ENCODE measurements at places on chromosomes 12 and 14. TPM values are rescaled to one million over a fixed set of nuclear protein-coding genes. Genes with fewer than 3 reads are reported as not detected.

The PMCH gene
- not detected for total RNA-seq

The PLA2G1B gene
- total RNA-seq = not detected

The EML5 gene
- not detected for total RNA-seq

The STXBP6 gene
- total RNA-seq = 13.2 TPM

The TRIAP1 gene
- total RNA-seq = 14.6 TPM

The TGM1 gene
- total RNA-seq = 1.6 TPM
